ENCODE measurements at places on chromosomes 2 and 18. TPM values are rescaled to one million over a fixed set of nuclear protein-coding genes. Genes with fewer than 3 reads are reported as not detected.

DNA sequence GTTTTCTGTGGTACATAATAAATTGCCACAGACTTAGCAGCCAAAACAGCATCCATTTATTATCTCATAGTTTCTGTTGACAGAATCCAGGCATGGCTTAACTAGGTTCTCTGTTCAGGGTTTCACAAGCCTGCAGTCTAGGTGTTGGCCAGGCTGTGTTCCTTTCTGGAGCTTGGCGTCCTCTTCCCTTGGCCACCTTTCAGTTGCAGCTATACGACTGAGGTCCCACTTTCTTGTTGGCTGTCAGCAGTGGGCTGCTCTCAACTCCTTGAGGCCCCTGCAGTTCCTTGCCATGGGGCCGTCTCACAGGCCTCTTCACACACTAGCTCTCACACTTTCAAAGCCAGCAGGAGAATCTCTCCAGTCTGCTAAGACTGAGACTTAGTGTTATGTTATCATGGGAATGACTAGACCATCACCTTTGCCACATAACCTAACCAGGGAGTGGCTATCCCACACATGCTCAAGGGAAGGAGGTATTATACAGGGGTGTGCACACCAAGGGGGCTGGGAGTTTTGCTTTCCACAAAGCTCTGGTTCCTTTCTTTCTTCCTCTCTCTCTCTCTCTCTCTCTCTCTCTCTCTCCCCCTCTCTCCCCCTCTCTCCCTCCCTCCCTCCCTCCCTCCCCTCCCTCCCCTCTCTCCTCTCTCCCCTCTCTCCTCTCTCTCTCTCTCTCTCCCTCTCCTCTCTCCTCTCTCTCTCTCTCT is 15.8 kb downstream of the RIOK3 start:
- DNase-seq = no peak

GRCh38 chr2:116769514-116769913 is 1045.0 kb upstream of the DDX18 start:
- DNase-seq = no peak

- peak; percentile 80 for DNase-seq
Observed at GRCh38 chr2:10302479-10303180, at the start of gene HPCAL1. Gene HPCAL1 (plus strand): TSS chr2:10302904. CDS start chr2:10419758, 116,854 bp downstream.

GRCh38 chr2:224801360-224801759 is 85.2 kb upstream of the CCDC195 start:
- no peak for DNase-seq

Gene LYG2
- not detected for total RNA-seq

Gene UGT1A10
- total RNA-seq = not detected

All from mammary epithelial cell (primary cell).